ENCODE measurements at places on chromosomes 5 and 9.

- no peak for DNase-seq
These were observed 156.4 kb upstream of the RUSC2 start for GRCh38 chr9:35333551-35333950.

DNA sequence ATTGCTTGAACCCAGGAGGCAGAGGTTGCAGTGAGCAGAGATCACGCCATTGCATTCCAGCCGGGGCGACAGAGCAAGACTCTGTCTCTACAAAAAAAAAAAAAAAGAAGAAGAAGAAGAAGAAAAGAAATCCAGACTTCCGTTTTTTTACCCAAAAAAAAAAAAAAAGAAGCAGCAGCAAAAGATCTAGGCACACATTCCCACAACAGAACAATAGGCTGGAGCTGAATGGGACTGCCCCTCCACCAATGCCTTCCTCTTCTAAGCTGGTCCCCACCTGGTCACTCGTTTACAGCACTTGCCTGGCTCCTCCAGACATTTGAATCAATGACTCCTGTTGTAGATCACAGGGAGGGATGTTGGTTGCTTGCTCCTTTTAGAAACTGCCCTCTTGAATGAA, 1.6 kb upstream of the LMAN2 start:
- DNase-seq: no peak

GRCh38 chr9:95313010-95313498, 4.5 kb downstream of the FANCC start:
- DNase-seq: no peak

DNA sequence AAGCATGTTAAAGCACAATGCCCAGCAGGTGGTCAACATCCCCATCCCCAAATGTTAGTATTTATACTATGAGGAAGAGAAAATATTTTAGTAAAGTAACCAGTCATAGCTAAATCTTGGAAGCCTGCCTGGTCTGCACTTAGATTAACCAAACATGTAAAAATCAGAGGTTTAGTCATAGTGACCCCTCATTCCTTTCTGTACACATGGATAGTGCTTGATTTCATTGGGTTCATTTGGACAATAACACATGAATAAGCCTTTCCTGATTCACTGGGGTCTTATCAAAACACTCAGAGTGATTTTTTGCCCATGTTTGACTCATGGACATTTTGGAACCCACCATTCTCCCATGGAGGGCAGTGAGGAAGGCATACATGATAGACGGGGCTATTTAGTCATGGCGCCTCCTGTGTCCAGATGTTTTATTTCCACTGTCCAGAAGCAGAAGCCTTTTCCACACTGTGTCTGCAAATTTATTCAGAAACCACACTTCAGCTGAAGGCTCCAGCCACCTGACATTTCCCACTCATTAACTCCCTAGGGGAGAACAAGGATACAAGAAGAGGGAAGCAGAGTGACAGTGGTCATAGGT, 32.5 kb downstream of the OR1J1 start:
- DNase-seq: no peak

DNA sequence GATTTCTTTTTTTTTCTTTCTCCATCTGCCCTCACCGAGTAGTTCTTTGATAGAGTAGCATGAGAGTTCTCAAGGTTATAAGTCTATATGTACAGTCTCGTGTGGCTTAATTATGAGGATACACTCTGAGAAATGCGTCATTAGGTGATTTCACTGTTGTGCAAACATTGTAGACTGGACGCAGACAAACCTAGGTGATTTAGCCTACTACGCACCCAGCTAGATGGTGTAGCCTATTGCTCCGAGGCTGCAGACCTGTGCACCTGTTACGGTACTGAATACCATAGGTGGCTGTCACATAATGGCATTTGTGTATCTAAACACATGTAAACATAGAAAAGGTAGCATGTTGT, 26.9 kb upstream of the CORO2A start:
- no peak for DNase-seq

- DNase-seq: no peak
These were observed 142.0 kb upstream of the PANK3 start for GRCh38 chr5:168721002-168721753.

- no peak for DNase-seq
These were observed 248.7 kb downstream of the SPOCK1 start for GRCh38 chr5:137250421-137250820.

- no peak for DNase-seq
These were observed 4.3 kb downstream of the ZBTB34 start for GRCh38 chr9:126864771-126865170.

DNA sequence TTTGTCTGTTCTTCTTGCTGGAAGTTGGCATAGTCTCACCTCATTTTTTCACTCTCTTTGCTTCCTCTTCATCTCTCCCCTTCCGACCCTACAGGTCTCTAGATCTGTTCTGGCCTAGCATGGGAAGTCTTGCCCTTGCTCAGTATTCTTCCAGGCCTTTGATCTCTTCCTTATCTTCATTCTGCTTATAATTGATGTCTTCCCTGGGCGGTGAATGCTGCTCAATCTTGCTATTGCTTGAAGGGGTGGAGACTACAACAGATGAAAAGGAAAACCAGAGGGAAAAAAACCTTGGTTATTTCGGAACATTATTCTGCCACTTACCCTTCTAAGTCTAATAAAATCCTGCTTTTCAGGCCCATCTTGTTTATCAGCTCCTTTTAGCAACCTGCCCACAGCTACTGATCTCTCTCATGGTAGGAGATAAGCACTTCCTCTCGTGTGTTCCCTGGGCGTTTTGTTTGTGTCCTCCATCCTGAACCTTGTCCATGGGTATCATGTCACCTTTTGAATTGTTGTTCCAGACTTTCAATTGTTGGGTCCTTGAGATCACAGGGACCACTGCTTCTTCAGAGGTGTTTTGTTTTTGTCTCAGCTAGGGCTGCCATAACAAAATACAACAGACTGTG, 375.6 kb downstream of the ADGRV1 start:
- DNase-seq: no peak

DNA sequence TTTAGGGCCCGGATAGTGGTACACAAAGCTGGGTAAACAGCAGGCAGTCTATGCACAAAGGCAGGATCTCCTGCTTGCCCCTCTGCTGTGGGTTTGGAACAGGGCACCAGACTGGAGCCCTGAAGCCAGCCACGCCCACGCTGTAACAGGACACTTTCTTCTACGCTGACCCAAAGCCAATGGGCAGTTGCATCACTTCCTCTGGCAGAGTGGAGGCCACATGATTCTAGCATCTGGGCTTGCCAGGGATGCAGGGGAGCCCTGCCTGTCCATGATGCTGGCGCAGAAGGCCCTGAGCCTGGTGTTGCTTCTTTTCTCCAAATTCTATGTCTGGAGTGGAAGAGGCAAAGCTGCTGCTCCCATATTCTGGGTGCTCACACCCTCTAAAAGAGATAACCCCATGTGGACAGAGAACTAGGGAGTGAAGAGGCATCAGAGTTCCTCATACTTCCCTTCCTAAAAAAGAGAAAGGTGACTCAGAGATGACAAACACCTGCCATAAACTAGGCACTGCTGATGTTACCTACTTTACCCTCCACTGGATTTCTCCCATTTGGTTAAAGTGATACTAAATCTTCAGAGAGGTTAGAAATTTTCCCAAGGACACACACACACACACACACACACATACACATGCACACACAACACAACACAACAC, 260.3 kb upstream of the KLF4 start:
- DNase-seq: no peak

DNA sequence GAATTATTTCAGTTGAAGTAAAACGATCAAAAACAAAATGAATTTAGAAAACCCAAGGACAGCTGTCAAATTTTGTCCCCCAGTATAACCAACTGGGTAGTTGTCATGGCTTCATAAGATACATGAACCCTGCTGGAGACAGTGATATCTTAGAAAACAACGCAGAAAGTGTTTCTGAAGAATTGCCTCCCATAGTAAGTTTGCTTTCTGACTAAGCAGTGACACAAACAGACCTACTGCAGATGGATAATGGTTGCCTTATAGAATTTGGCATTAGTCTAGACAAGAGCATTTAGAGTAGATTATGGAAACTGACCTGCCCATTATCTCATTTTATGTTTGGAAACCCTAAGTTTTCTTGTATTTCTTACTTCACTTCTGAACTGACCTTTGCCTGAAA, 187.7 kb upstream of the KCNN2 start:
- no peak for DNase-seq

- DNase-seq: no peak
These were observed 28.4 kb downstream of the SPZ1 start for GRCh38 chr5:80348171-80348570.
